Activated CD4-positive, alpha-beta T cell treated with anti-CD3 and anti-CD28 coated beads, Interleukin-10, Interleukin-2, amounts not matched to agents 100 ng/mL and 50 ng/mL, durations not matched to agents 16 hours and 8 hours (primary cell): ENCODE measurements at places on chromosomes 3 and 15.

DNA sequence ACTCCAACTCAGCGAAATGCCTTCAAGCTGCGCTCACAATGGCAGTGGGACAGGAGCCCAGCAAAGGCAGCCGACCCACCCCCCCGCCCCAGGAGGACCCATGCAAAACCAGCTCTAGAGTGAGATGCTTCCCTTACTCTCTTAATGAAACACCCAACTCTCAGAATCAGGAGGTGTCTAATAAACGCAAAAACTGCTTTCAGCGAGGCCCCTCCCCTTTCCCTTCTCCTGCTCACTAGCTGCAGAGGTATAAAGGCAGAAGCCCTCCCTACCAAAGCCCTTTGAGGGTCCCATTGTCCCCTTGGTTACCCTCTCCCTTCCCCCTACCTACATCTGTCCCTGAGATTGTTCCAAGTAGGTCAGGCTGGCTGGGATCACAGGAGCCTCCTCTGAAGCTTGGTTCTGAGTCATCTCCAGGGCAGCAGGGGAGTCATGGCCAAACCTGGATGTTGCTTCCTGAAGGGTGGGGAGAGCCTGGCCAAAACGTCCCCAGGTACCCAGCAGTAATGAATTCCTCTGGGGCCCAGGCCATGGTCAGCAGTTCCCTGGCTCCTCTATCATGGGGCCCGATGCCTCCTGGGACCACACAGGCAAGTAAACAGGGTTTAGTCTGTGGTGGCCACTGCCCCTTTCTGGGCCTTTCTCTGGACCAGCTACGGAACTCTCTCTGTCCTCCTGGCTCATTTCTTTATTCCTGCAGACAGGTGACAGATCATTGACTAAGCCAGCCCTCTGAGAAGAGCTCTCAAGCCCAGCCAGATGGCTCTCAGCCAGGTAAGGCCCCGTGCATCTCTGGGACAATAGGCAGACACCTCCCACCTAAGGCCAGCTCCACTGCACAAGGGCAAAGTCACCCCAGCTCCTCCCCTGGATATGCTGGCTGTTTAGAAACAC, 8.6 kb downstream of the KLHL25 start:
- peak; percentile 25 for DNase-seq

DNA sequence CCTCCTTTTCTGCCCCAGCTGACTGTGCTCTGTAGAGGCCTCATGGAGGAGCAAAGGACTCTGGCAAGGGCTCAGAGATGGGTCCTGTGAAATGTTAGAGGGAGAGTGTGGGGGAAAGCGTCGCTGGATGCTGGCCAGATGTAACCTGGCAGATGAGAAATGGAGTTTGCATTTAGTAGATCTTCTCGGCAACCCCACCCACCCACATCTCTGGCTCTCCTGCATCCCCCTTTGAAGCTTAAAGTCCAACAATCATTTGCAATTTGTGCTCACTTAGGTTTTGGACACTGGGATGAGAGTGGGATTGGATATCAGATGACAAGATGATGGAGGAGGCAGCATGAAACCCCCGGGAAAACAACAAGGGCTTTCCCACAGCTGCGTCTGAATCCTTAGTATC, 523.6 kb upstream of the MCTP2 start:
- DNase-seq: no peak

DNA sequence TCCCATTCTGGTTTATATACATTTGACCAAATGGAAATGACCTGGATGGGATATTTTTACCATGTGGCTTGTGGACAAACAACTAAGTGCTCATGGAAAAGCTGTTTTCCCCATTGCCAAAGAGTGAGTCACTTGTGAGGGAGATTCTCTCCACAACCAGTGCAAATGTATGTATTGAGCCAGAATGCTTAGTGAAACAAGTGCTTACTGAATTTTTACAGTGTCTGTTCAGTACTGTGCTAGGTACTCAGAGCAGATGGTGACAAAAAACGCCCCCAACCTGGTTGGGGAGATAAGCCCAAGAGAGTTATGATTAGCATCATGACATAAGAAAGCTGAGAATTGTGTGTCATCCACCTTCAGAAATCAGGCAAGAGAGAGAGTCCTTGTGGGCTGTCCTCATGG, 2.3 kb downstream of the CHP1 start:
- DNase-seq: no peak

GRCh38 chr3:183650554-183650953, 15.1 kb downstream of the KLHL24 start:
- no peak for DNase-seq

- no peak for DNase-seq
These were observed 71.9 kb downstream of the CSNK1G1 start for GRCh38 chr15:64284042-64284441.

GRCh38 chr15:91866971-91867372, 13.5 kb downstream of the SLCO3A1 start:
- DNase-seq: no peak

- peak; percentile 42 for DNase-seq
These were observed 8.2 kb upstream of the VGLL4 start for GRCh38 chr3:11651900-11652299.
